ENCODE measurements at places on chromosomes 11 and 22.

GRCh38 chr11:18264677-18265555, 1.1 kb upstream of the SAA1 start:
- no peak for DNase-seq

GRCh38 chr11:1564535-1565172, 7.4 kb downstream of the DUSP8 start:
- no peak for DNase-seq

GRCh38 chr11:36569095-36569494, 1.3 kb downstream of the RAG1 start:
- no peak for DNase-seq

- no peak for DNase-seq
Measured at GRCh38 chr11:44507491-44507890, 58.0 kb upstream of the CD82 start.

Data from NCI-H146 (cell line).